ENCODE measurements at places on chromosomes 12 and 14. TPM values are rescaled to one million over a fixed set of nuclear protein-coding genes. Genes with fewer than 3 reads are reported as not detected.

Gene E2F7
- total RNA-seq = 0.10 TPM

Gene RAB3IP
- total RNA-seq = 24.5 TPM

- peaks cover 4% of the 10 kb centered on the region for H3K4me1 ChIP-seq
- peak; percentile 80 for DNase-seq
- no peaks in the 10 kb centered on the region for H3K36me3 ChIP-seq
These were observed 117.9 kb upstream of the TMPO start for GRCh38 chr12:98397323-98398105.

DNA sequence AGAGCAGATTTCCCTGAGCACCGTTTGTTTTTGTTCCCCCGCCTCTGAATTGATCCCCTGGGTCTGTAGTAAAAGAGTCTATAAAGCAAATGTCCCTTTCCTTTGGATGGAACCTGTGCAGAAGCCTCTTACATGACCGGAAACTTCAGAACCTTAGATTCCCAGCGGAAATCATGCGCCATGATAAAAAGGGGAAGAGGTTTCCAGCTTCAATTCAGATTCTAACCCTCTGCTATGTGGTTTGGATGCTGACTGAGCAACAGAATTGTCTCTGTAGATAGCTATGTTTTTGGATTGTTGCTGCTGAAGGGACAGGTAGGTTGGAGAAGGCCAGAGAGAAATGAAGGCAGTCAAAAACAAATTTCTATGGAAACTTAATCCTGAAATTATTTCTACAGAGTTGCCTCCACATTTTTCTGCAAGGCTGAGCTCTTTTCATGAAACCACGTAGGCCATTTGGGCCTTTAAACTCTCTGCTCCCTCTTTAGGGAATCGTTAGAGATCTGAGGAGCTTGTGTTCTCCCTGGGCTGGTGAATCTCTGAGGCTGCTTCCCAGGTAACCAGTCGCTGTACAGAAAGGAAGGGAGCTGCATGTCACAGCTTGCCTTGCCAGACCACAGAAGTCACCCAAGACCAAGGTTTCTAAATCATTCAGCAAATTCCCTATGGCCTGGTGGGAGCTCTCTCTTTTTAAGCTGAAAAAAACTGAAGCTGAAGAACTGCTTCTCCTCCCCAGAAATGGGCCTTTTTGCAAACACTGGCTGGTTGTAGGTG lies 28.7 kb upstream of the OR10P1 start:
- H3K4me1 ChIP-seq = no peaks in the 10 kb centered on the region
- DNase-seq = no peak
- no peak overlapping the region for H3K4me3 ChIP-seq

DNA sequence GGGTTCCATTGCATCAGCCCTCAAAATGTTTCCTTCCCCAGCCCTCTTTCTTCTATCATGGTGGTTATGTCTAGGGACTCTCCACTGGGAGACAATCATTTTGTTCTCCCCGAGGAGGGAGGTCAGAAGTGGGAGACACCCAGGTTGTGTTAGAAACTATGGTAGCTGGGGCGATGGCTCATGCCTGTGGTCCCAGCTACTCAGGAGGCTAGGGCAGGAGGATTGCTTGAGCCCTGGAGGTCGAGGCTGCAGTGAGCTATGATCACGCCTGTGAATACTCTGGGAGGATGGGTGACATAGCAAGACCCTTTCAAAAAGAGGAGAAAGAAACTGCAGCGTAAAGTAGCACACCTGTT lies 13.0 kb upstream of the LRRC23 start:
- H3K27me3 ChIP-seq = no peaks in the 10 kb centered on the region
- no peaks in the 10 kb centered on the region for H3K36me3 ChIP-seq
- H3K4me3 ChIP-seq = peak overlapping the region; percentile 45

DNA sequence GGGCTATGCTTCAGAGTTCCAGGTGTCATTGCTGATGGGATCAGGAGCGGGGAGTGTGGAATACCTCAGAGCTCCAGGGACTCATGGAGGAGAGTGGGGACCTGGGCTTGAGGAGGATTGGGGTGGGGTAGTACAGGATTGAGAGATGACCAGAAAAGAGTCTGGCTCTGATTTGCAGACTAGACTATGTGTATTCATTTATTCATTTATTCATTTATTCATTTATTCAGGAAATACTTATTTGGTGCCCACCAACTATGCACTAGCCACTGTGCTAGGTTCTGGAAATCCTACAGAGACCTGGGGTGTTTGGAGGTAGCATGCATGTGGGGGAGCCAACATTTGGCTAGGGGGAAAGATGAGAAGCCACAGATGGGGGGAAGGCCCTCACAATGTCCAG lies 871 bp upstream of the KRT83 start:
- H3K27ac ChIP-seq = no peak overlapping the region
- no peak for DNase-seq
- no peaks in the 10 kb centered on the region for H3K4me1 ChIP-seq

- H3K4me3 ChIP-seq = no peak overlapping the region
- no peaks in the 10 kb centered on the region for H3K4me1 ChIP-seq
- H3K36me3 ChIP-seq = no peaks in the 10 kb centered on the region
- H3K27ac ChIP-seq = no peak overlapping the region
- no peaks in the 10 kb centered on the region for H3K27me3 ChIP-seq
- DNase-seq = no peak
These were observed 290.2 kb upstream of the NPAS3 start for GRCh38 chr14:32648434-32648833.

DNA sequence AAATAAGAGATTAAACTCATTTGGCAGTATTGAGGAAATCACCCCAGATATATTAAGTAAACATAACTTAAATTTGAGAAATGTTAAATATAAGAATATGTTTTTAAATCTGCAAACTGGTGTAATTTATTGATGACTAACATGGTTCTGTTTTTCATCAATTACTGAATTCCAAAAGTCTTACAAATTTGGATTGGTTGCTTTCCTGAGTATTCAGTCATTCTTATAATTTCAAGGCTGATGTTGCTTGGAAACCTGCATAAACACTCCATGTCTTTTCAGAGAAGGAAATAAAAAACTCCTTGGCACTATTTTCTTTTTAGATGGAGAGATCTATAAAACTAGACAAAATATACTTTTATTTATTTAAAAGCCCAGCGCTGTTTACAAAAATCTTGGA lies 71.7 kb downstream of the NOVA1 start:
- no peaks in the 10 kb centered on the region for H3K36me3 ChIP-seq
- H3K27ac ChIP-seq = no peak overlapping the region
- no peaks in the 10 kb centered on the region for H3K27me3 ChIP-seq
- DNase-seq = no peak
- H3K4me3 ChIP-seq = no peak overlapping the region

- H3K27ac ChIP-seq = no peak overlapping the region
- DNase-seq = no peak
- peaks cover 21% of the 10 kb centered on the region for H3K4me1 ChIP-seq
- H3K36me3 ChIP-seq = no peaks in the 10 kb centered on the region
These were observed 137.5 kb upstream of the CCND2 start for GRCh38 chr12:4135919-4136605.

Data from heart right ventricle (tissue), 16 donors.